Stimulated activated CD4-positive, alpha-beta T cell treated with anti-CD3 and anti-CD28 coated beads, Interleukin-2, amount 100 ng/mL, for 48 hours (primary cell): ENCODE measurements at places on chromosomes 12 and 14.

GRCh38 chr12:112341046-112341825, 41.0 kb downstream of the HECTD4 start:
- no peak for DNase-seq

DNA sequence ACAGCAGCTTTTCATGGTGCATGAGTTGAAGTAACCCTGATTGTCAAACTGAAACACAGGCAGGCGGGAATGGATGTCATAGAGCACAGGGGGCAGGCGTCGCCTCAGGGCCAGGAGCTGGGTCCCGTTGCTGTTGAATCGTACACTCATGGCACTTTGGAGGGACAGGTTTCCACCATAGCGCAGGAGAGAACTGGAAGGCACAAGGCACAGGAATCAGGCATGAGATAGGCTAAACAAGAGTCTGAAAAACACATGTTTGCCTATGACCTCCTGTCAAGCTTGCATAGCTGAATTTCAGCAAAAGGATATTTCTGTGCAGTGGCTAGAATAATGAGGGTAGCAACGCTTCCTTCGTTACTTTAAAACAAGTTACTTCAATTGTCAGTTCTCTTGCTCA, 61.2 kb downstream of the DCAF5 start:
- DNase-seq: no peak

DNA sequence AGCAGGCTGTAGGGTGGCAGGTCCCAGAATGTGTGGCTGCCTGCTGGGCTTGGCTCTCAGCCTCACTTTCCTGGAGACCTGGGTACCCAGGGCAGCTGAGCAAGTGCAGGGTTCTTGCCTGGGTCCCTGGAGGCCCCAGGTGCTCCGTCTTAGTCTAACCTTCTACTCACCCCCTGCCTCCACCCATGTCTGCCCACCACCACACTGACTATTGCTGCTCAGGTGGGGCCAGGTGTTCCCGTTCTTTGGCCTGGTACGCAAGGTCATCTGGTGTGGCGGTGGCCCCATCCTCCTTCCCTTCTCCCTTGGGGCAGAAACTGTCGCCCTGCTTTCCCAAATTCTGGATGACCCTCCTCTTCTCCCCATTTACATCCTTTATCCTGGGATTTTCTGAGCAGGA, 319.9 kb downstream of the TMEM121 start:
- DNase-seq: no peak

GRCh38 chr12:5593086-5593485, 161.2 kb downstream of the NTF3 start:
- no peak for DNase-seq

DNA sequence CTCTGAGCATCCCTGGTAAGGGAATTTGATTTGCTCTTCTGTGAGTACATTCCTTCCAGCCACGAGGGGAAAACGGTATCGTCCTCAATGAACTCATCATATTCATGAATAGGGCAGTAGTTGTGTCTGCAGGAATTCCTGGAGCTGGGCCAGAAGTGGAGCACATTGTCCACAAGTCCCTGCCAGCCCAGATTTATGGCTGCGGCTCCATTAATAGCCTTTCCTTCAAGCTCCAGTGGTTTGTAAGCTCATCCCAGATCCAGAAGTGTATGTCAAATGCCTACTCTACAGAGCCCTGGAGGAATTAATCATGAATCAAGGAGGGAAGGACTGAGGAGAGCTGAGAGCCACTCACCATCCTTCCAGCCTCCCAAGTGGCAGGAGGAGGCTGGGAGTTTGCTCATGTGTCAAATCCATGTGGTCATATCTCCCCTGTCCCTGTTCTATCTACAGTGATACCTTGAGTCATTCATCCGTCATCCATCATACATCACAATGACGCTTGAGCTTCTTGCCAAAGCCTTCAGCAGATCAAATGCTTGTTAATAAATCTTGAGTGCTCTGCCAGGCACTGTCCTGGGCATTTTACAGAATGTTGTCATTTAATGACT, 65.5 kb downstream of the SVOP start:
- DNase-seq: no peak

DNA sequence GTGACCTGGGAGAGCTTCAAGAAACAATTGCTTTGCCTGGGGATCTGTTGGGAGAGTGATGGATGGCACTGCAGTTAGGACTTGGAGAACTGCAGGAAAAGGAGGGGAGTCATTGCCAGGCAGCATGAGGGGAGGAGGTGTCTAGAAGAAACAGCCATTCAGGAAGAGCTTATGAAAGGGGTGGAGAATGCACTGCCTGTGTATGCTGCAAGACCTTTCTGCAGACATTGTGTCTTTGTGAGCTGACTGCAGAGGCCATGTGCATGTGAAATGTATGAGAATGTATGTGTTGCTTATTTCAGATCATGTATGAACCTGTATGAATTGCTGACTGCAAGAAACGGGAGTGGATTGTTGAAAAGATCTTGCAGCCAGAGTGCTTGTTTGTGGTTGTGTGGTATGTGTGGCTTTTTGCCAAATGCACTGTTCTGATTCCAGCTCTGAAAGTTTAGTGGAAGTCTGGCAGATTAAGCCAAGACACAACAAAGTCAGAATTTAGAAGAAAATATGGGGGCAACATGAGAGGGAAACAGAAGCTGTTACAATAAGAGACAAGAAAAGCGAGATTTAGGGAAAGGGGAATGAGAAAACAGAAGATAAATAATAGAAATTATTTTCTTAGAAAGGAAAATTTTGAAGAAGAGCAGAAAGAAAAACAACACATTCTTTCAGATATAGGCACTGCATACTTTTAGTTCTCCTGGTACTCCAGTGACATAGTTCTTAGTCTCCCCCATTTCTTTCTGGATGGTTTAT, 9.8 kb upstream of the RIMKLB start:
- no peak for DNase-seq

GRCh38 chr14:81454572-81455218, 54.6 kb upstream of the STON2 start:
- no peak for DNase-seq

GRCh38 chr14:20375471-20375870, 32.0 kb downstream of the PARP2 start:
- no peak for DNase-seq

GRCh38 chr12:59874781-59875180, 279.0 kb downstream of the SLC16A7 start:
- DNase-seq: no peak

GRCh38 chr14:34785223-34786006, 71.0 kb upstream of the CFL2 start:
- no peak for DNase-seq

DNA sequence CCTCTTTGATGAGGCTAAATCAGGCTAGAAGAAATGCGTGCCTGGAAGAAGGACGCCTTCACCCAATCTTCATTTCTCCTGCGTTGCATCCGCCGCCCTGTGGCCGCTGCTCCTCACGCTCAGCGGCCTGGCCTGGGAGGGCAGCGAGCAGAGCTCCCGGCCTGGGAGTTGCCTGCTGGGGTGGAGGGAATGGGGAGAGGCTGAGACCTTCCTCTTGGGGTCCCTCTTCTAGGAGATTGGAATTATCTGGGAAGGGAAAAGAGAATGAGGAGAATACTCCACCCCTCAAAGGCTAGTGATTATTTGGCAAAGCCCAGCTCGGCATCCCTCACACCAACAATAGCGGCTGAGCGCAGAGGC, 2.4 kb upstream of the HOXC12 start:
- no peak for DNase-seq

- no peak for DNase-seq
Measured at GRCh38 chr12:104604995-104605675, 148.4 kb downstream of the CHST11 start.

- no peak for DNase-seq
Measured at GRCh38 chr14:90871605-90872233, 55.5 kb upstream of the TTC7B start.

DNA sequence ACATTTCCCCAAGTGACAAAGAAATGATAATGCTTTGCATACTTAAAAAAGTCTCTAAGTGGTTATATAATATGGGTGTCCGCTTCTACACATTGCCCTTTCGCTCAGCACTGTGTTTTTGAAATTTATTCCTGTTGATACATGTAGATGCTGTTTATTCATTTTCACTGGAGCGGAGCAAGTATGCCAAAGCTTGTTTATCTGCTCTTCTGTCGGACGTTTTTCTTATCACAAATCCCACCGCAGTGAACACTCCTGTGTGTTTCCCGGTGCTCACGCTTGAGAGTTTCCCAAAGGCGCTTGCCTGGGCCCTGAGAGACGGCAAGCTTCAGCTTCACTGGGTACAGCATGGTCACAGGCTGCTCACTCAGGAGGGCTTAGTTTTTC, 50.2 kb downstream of the TPCN1 start:
- no peak for DNase-seq

DNA sequence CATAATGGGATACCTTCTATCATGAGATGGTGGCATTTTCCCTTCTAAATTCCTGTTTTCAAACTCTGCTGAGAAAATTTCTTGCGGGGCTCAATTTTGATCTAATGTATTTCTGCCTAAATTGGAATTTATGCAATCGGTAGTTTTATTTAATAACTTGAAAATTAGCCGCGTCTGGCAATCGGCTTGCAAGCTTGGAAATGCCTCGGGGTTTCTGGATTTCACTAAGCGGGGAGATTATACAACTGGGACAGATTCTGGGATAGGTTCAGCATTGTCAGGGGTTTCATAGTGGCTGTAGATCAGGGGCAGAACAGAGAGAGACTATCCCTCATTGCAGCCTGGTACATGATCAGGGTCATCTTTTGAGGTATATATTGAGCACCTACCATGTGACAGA, 8.6 kb downstream of the CCDC60 start:
- no peak for DNase-seq

DNA sequence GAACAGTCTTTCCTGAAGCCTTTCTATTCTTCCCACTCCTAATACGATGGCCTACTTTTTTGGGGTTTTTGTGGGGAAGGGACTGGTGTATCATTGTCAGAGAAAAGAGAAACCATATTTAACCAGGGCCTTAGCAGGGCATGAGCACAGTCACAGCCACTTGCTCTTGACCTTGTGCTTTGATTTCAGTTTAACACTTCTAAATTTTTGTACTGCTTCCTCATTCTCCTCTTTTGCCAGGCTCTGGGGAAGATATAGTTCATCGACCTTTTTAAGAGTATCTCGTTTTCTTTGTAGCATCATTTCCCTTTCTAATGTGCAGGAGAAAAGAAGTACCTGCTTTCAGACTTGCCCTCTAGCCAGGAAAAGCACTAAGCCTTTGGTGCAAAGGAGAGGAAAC, 2.2 kb downstream of the ZBTB1 start:
- no peak for DNase-seq

- DNase-seq: peak; percentile 59
Measured at GRCh38 chr14:21308479-21309237, 28.8 kb downstream of the RPGRIP1 start.

GRCh38 chr12:39587225-39587624, 32.4 kb downstream of the ABCD2 start:
- no peak for DNase-seq

DNA sequence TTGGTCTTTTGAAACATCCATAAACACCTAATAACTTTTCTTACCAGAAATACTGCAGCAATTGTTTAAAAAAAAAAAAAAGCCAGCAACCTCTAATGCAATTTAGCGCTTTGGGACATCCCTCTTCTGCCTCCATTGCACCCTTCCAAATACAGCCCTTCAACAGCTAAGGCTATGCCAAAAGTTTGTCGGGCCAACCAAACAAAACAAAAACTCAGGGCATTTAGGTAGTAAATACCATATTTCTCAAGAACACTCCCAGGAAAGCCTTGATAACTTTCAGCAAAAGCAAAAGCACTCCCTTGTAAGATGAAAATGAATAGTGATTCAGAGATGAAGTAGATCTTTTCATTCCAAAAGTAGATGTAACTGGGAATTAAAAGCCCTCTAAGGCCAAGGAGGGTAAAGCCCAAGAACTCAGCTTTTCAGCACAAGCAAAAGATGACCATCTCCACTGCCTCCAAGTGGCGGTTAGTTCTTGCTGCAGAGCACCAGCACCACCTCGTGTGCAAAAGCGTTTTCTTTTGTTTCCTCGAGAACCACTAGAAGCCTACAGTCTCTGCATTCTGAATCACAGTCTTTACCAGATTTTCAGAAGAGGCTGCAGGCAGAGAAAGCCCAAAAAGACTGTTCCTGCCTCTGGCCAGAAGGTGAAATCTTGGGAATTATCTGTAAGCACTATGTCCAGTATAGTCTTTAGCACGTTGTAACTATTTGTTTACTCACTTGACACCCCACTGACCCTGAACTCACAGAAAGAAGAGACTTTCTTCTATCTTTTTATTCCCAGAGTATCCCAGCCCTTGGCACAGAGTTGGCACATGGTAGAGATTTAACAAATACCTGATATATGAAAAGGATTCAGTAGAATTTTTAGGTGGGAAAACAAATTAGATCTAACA, 53.1 kb downstream of the SIX6 start:
- peak; percentile 7 for DNase-seq

DNA sequence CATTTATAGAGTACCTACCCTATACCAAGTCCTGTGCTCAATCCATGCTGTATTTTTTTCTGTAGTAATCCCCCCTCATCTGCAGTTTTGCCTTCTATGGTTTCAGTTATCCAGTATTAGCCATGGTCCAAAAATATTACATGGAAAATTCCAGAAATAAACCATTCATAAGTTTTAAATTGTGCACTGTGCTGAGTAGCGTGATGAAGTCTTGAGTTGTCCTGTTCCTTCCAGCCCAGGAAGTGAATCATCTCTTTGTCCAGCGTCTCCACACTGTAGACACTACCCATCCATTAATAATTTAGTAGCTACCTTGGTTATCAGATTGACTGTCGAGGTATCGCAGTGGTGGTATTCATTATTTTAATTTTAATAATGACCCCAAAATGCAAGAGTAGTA, 54.2 kb downstream of the SUDS3 start:
- DNase-seq: no peak

DNA sequence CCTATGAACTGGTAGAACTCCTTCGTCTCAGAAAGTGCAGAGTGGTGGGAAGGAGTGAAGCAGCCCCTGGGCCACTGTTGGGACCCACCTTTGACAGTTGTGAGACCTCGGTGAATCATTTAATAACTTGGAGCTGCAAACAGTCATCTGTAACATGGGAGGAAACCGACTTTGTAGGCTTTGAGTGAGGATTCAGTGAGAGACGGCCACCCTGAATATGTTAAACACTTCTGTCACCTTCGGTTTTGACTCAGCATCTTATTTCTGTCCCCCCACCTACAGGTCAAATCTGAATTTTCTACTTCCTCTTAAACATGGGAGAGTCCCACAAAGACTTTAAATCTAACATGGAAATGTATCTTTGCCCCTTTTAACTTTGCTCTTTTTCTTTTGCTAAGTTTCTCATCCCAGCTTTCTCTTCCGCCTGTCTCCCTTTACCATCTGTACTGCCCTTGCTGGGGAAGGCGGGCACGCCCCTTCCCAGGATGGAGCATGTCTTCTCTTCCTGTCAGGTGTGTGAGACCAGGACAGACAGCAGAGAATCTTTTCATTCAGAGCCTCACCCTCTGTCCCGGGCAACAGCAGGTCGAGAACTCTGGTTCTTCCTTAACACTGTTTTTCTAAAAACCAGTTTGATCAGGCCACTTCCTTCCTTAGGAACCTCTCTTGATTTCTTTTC, 37.1 kb downstream of the ZC3H14 start:
- DNase-seq: peak; percentile 6
